ENCODE measurements at places on chromosomes 1 and 21.

- no peak overlapping the region for H3K27ac ChIP-seq
- H3K36me3 ChIP-seq = no peaks in the 10 kb centered on the region
- peak overlapping the region; percentile 79 for H3K4me3 ChIP-seq
- peak; percentile 56 for DNase-seq
- peaks cover 21% of the 10 kb centered on the region for H3K4me1 ChIP-seq
- H3K27me3 ChIP-seq = no peaks in the 10 kb centered on the region
These were observed 918 bp downstream of the MIB2 start for GRCh38 chr1:1616045-1616790.

DNA sequence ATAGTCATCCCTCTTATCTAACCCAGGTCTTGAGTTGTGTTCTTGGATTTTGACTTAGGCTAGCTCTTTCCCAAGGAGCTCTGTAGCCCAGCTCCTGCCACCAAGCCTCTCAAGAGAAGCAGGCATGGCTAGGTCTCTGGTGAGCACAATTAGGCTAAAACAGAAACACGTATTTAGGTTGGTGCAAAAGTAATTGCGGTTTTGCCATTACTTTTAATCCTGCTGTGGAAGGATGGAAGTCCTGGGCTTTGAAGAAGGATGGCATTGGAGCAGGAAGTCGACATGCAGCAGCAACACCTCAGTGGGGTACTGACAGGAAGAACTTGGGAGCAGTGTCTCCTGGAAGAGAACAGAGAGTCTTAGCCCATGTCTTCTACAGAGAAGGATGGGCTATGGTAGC lies 80.0 kb upstream of the CCDC190 start:
- no peaks in the 10 kb centered on the region for H3K36me3 ChIP-seq
- no peaks in the 10 kb centered on the region for H3K4me1 ChIP-seq
- H3K27me3 ChIP-seq = no peaks in the 10 kb centered on the region
- no peak overlapping the region for H3K4me3 ChIP-seq

- peak; percentile 92 for DNase-seq
- peak overlapping the region; percentile 42 for H3K4me3 ChIP-seq
- H3K27me3 ChIP-seq = no peaks in the 10 kb centered on the region
- H3K4me1 ChIP-seq = peaks cover 64% of the 10 kb centered on the region
- H3K36me3 ChIP-seq = no peaks in the 10 kb centered on the region
- H3K27ac ChIP-seq = peak overlapping the region; percentile 87
These were observed 6.2 kb downstream of the RASSF5 start for GRCh38 chr1:206513312-206514111.

- H3K27me3 ChIP-seq = no peaks in the 10 kb centered on the region
- peaks cover 7% of the 10 kb centered on the region for H3K4me1 ChIP-seq
- H3K4me3 ChIP-seq = no peak overlapping the region
- no peak overlapping the region for H3K27ac ChIP-seq
- no peak for DNase-seq
These were observed 41.7 kb downstream of the CASZ1 start for GRCh38 chr1:10754568-10755329.

- H3K27me3 ChIP-seq = no peaks in the 10 kb centered on the region
- no peak overlapping the region for H3K4me3 ChIP-seq
- no peaks in the 10 kb centered on the region for H3K4me1 ChIP-seq
- no peak for DNase-seq
- no peak overlapping the region for H3K27ac ChIP-seq
These were observed 105.1 kb downstream of the COLGALT2 start for GRCh38 chr1:183932412-183932811.

DNA sequence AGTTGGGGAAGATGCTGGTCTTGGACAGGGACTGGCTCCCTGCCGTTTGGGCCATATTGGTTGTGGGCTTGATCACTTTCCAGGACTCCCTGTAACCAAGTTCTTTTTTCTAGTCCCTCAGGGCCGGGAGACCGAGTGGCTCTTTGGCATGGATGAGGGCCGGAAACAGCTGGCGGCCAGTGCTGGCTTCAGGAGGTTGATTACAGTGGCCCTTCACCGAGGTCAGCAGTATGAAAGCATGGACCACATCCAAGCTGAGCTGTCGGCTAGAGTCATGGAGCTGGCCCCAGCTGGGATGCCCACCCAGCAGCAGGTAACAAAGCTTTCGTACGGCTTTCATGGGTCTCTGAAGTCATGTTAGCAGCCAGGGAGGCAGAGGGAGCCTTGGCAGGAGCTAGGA lies 4.3 kb downstream of the METTL13 start:
- H3K27ac ChIP-seq = no peak overlapping the region
- DNase-seq = no peak
- peaks cover 38% of the 10 kb centered on the region for H3K36me3 ChIP-seq
- H3K27me3 ChIP-seq = no peaks in the 10 kb centered on the region
- H3K4me3 ChIP-seq = no peak overlapping the region

DNA sequence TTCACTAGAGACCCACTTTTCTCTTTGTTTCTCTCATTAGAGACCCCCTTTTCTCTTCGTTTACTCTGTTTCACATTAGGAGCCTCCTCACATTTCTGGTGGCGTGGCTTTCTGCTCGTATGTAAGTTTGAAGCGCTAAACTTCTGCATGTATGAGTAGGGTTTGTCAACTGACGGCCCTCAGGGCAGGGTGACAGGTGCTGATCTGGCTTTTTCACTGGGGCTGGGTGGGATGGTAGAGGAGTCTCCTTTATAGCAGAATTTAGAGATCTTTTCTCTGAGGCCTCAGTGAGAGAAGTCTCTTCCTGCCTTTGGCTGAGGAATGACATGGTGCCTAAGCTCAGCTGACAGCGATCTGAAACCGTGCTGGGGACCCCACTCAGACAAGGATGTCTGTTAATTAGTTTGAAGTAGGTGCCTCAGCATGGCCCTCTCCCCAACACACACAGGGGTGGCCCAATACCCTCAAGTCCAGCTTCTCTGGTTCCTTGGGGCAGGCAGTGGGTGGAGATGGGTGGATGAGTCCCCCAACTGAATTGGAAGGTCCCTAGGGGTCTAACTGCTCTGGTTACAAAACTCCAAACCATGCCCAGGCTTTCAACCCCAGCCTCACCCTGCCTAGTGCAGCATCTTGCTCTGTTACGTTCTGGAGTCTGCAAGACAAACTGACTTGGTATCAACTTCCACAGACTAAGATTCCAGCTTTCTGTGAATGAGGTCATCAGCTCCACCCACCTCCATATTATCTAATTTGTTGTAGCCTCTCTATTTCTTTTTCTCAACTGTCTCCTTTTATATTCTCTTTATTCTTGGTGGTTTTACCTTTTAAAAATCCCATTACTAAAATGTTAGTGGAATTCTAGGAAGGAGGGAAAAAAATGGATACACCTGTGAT lies 3.2 kb downstream of the SLC1A7 start:
- DNase-seq = no peak
- H3K27ac ChIP-seq = peak overlapping the region; percentile 46
- no peaks in the 10 kb centered on the region for H3K27me3 ChIP-seq
- peaks cover 12% of the 10 kb centered on the region for H3K4me1 ChIP-seq
- H3K4me3 ChIP-seq = no peak overlapping the region
- no peaks in the 10 kb centered on the region for H3K36me3 ChIP-seq

- H3K4me3 ChIP-seq = no peak overlapping the region
- no peaks in the 10 kb centered on the region for H3K27me3 ChIP-seq
- H3K4me1 ChIP-seq = no peaks in the 10 kb centered on the region
- no peaks in the 10 kb centered on the region for H3K36me3 ChIP-seq
- no peak for DNase-seq
- no peak overlapping the region for H3K27ac ChIP-seq
These were observed 114.6 kb upstream of the DUSP10 start for GRCh38 chr1:221856228-221857093.

DNA sequence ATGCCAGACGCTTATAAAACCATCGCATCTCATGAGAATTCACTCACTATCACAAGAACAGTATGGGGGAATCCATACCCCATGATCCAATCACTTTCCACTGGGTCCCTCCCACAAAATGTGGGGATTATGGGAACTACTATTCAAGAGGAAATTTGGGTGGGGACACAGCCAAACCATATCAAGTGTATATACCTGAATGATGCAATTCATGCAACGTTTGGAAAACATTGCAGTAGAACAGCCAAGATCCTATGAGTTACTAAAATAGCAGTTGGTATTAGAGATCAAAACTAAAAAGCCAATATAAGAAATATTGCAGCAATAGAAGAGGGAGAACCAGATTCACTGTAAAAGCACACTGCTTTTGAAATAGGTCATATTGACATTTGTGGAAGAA lies 1543.9 kb upstream of the B3GALT2 start:
- H3K36me3 ChIP-seq = no peaks in the 10 kb centered on the region
- no peak overlapping the region for H3K27ac ChIP-seq
- H3K4me1 ChIP-seq = no peaks in the 10 kb centered on the region
- no peak overlapping the region for H3K4me3 ChIP-seq
- no peaks in the 10 kb centered on the region for H3K27me3 ChIP-seq

- no peaks in the 10 kb centered on the region for H3K36me3 ChIP-seq
- no peak for DNase-seq
- no peaks in the 10 kb centered on the region for H3K27me3 ChIP-seq
- H3K27ac ChIP-seq = no peak overlapping the region
These were observed 1.9 kb upstream of the ID3 start for GRCh38 chr1:23561076-23561812.

DNA sequence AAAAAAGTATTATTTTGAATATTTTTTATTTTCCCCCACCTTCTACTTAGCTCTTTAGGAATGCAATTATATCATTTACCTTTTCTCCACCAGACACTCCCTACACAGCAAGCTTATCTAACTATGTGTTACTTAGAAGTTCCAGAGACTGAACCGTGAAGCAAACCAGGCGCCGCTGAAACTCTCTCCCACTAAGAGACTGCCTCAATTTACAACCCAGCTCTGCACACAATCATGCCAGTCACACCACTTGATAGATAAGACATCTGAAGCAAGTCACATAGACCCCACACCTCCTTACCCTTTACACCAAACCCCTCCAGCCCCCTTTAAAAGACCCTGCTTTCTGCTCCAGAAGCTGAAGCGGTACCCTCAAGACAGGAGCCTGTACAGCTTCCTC lies 245.5 kb downstream of the S1PR1 start:
- no peaks in the 10 kb centered on the region for H3K27me3 ChIP-seq
- H3K4me1 ChIP-seq = no peaks in the 10 kb centered on the region
- H3K36me3 ChIP-seq = no peaks in the 10 kb centered on the region
- DNase-seq = no peak

GRCh38 chr21:41900401-41900800 lies 21.3 kb upstream of the PRDM15 start:
- no peak overlapping the region for H3K27ac ChIP-seq
- H3K36me3 ChIP-seq = no peaks in the 10 kb centered on the region
- H3K4me3 ChIP-seq = no peak overlapping the region
- DNase-seq = no peak

GRCh38 chr1:87588495-87588894 lies 259.8 kb downstream of the LMO4 start:
- DNase-seq = no peak
- no peak overlapping the region for H3K27ac ChIP-seq
- no peaks in the 10 kb centered on the region for H3K27me3 ChIP-seq

GRCh38 chr1:77282866-77283539 lies 1.2 kb downstream of the AK5 start:
- no peak for DNase-seq
- H3K4me3 ChIP-seq = peak overlapping the region; percentile 67

All from PC-9 (cell line).